NCI-H1092 treated with DMSO at 0.1 percent for 48 hours (cell line): ENCODE measurements at places on chromosomes 2 and 18.

- DNase-seq, result no peak
Observed at GRCh38 chr2:190920085-190920484, 39.5 kb downstream of the GLS start.

GRCh38 chr2:217787160-217787877, 215.5 kb downstream of the TNS1 start:
- no peak for DNase-seq

GRCh38 chr18:49074505-49074904, 123.7 kb upstream of the SMAD7 start:
- no peak for DNase-seq

DNA sequence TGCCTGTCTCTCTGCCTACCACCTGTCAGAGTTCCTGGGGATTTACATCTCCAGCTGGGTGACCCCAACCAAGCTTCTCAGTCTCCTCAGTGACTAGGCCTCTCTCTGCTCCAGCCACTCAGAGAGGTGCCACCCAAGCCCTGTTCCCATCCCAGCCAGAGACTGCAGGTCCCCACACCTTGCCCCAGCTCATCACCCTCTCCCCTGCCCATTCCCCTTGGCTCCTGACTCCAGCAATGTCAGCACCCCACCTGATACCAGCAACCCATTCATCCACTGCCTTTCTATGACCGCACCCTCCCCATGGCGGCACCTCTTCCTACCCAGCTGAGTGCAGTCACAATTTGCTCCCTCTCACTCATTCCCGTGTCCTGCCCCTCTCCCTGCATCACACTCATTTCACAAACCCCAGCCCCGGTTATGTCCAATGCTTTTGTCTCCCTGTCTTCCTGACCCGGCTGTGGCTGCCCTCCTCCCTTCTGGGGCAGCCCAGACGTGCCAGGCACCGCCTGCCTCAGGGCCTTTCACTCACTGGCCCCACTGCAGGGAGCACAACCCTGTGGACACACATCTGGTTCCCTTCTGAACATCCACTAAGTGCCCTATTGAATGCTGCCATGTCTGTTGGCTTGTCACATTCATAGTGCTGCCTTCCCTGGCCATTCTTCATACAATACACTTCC, 494.8 kb upstream of the HS6ST1 start:
- DNase-seq, result no peak

GRCh38 chr18:79816092-79816491, 18.4 kb downstream of the KCNG2 start:
- DNase-seq, result no peak
